ENCODE measurements at places on chromosomes 12 and 14. TPM values are rescaled to one million over a fixed set of nuclear protein-coding genes. Genes with fewer than 3 reads are reported as not detected.

The GRIP1 gene
- 3.2 TPM for total RNA-seq

The SYNE3 gene
- 16.7 TPM for total RNA-seq

GRCh38 chr12:51941011-51941581, 10.4 kb upstream of the ACVR1B start:
- H3K36me3 ChIP-seq, result no peaks in the 10 kb centered on the region
- no peak overlapping the region for H3K27ac ChIP-seq
- H3K27me3 ChIP-seq, result no peaks in the 10 kb centered on the region
- H3K4me1 ChIP-seq, result no peaks in the 10 kb centered on the region

- H3K36me3 ChIP-seq, result no peaks in the 10 kb centered on the region
- H3K27ac ChIP-seq, result no peak overlapping the region
- peaks cover 3% of the 10 kb centered on the region for H3K4me1 ChIP-seq
- H3K4me3 ChIP-seq, result no peak overlapping the region
Measured at GRCh38 chr12:22100958-22101748, 55.1 kb downstream of the CMAS start.

DNA sequence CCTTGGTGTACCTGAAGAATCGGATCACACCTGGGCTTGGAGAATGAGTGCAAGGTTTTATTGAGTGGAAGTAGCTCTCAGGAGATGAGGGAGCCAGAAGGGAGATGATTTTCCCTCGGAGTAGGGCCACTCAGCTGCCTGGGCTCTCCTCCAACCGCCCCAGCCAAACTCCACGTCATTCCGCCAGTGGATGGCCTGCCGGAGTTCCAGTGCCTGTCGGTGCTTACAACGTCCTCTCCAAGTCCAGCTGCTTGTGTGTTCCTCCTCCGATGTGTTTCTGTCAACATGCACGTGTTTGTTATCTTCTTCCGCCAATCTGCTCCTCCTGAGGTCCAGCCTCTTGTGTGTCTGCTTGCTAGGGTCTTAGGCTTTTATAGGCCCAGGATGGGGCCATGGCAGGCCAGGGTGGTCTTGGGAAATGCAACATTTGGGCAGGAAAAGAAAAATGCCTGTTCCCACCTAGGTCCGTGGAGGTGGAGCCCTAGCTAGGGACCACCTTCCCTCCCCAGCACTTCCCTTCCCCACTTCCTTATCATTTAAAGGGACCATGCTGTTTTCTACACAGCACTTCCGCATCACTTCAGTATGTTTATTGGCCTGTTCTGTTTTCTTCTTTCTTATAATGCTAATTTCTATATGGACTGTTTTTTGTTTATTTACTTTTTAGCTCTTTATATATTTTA, 343.2 kb downstream of the PDZRN4 start:
- no peak overlapping the region for H3K27ac ChIP-seq
- no peaks in the 10 kb centered on the region for H3K27me3 ChIP-seq
- no peaks in the 10 kb centered on the region for H3K4me1 ChIP-seq
- H3K36me3 ChIP-seq, result no peaks in the 10 kb centered on the region
- no peak for DNase-seq

GRCh38 chr12:12582895-12583303, 20.2 kb upstream of the DUSP16 start:
- H3K4me3 ChIP-seq, result no peak overlapping the region
- peaks cover 49% of the 10 kb centered on the region for H3K4me1 ChIP-seq
- peak overlapping the region; percentile 87 for H3K27ac ChIP-seq
- DNase-seq, result peak; percentile 40
- H3K36me3 ChIP-seq, result no peaks in the 10 kb centered on the region

The IFNG-AS1 gene
- total RNA-seq, result not detected

DNA sequence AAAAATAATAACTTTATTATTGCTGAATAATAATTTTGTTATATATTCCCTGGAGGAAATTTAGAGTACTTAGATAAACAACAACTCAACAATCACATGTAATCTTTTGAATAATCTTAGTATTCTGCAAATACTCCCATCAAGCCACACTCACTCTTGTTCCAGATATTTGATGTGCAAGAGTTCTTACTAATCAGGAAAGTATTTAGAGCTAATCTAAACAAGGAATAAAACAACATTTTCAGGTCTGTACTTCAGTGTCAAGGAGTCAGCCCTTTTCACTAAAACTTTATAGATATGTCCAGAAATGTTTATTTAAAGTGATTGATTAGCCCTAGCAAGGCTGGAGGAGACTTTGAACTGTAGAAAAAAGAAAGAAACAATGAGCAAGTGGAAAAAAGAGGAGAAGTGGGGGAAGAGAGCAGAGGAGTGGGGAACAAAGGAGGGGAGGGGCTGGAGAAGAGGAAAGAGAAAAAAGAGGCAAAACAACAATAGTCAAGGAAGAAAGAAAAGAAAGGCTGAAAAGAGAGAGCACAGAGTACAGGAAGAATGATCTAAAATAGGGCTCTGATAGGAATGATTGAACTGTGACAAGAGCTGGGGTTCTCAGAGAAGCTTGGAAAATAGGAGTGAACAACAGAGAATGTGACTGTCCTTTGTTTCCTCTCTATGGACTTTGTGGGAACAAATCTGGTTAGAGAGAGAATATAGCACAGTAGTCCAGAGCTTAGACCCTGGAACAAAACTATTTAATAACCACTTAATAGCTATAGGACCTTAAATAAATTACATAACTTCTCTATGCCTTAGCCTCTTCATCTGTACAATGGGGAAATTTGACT, 238.7 kb downstream of the AKAP6 start:
- peaks cover 11% of the 10 kb centered on the region for H3K4me1 ChIP-seq
- H3K27ac ChIP-seq, result no peak overlapping the region
- no peak overlapping the region for H3K4me3 ChIP-seq

- no peak for DNase-seq
- H3K27ac ChIP-seq, result no peak overlapping the region
- no peaks in the 10 kb centered on the region for H3K27me3 ChIP-seq
- no peak overlapping the region for H3K4me3 ChIP-seq
Measured at GRCh38 chr12:29883941-29884554, 100.3 kb upstream of the TMTC1 start.

GRCh38 chr14:67798731-67799130, 17.7 kb downstream of the ZFYVE26 start:
- no peak overlapping the region for H3K4me3 ChIP-seq
- no peak for DNase-seq
- no peaks in the 10 kb centered on the region for H3K4me1 ChIP-seq
- no peak overlapping the region for H3K27ac ChIP-seq

DNA sequence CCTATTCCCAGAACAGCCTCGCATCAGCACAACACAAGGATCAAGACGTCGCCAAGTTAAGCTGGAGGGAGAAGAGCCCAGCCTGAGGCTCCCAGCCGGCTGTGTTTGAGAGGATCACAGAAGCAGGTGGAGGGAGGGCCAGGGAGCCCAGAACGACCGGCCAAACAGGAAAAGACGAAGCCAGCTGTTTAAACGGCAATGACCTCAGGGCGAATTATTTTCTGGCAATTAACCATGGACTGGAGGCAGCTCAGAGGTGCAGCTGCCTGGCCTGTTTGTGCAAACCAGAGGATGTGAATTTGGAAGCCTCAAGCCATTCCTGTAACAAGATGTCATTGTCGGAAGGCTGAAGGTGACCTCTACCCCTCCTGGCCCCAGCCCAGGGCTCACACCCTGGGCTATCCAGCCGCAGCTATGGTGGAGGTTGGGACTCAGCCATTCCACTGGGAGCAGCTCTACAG, 175.8 kb upstream of the PRMT8 start:
- no peak for DNase-seq
- no peaks in the 10 kb centered on the region for H3K36me3 ChIP-seq
- H3K27ac ChIP-seq, result no peak overlapping the region
- H3K27me3 ChIP-seq, result no peaks in the 10 kb centered on the region

The JAG2 gene
- total RNA-seq, result 0.83 TPM

DNA sequence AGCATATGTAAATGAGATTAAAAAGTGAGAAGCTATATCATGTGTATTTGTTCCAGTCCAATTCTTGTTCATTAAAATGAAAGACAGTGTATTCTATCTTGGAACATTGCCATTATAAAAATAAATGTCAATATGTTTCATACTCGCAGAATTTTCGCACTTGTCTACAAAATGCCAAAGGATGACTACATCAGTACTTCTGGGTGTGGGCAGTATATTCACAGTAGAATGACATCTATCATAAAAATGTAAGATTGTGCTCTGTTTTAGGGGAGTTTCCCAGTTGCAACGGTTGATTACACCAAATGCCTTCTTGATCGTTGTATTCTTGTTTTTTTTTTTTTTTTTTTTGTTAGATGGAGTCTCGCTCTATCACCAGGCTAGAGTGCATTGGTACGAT, 292.3 kb upstream of the E2F7 start:
- no peaks in the 10 kb centered on the region for H3K27me3 ChIP-seq
- no peak for DNase-seq
- no peaks in the 10 kb centered on the region for H3K36me3 ChIP-seq
- no peak overlapping the region for H3K4me3 ChIP-seq
- no peaks in the 10 kb centered on the region for H3K4me1 ChIP-seq

The FBLN5 gene
- total RNA-seq, result 252 TPM

The TOX4 gene
- total RNA-seq, result 31.6 TPM

- H3K27me3 ChIP-seq, result no peaks in the 10 kb centered on the region
- peak; percentile 94 for DNase-seq
- H3K4me3 ChIP-seq, result no peak overlapping the region
- peaks cover 78% of the 10 kb centered on the region for H3K4me1 ChIP-seq
Measured at GRCh38 chr12:121796855-121797751, 3.6 kb upstream of the RHOF start.

DNA sequence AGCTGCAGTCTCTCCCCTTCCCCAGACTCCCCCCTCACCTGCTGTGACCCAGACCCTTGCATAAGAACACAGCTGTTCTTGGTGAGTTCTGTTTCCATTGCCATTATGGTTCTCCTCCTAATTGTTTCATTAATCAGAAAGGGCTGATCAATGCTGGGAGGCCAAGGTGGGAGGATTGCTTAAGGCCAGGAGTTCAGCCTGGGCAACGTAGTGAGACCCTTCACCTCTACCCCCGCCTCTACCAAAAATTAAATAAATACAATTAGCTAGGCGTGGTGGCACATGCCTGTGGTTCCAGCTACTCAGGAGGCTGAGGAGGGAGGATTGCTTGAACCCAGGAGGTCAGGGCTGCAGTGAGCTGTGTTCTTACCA, 17.2 kb upstream of the FAIM2 start:
- no peak for DNase-seq
- no peak overlapping the region for H3K4me3 ChIP-seq
- H3K4me1 ChIP-seq, result peaks cover 18% of the 10 kb centered on the region
- no peaks in the 10 kb centered on the region for H3K27me3 ChIP-seq

The GYS2 gene
- not detected for total RNA-seq

- H3K4me1 ChIP-seq, result no peaks in the 10 kb centered on the region
- no peak for DNase-seq
- H3K4me3 ChIP-seq, result no peak overlapping the region
- H3K27ac ChIP-seq, result no peak overlapping the region
- no peaks in the 10 kb centered on the region for H3K27me3 ChIP-seq
- H3K36me3 ChIP-seq, result no peaks in the 10 kb centered on the region
Measured at GRCh38 chr12:40336573-40337199, 111.9 kb downstream of the LRRK2 start.

DNA sequence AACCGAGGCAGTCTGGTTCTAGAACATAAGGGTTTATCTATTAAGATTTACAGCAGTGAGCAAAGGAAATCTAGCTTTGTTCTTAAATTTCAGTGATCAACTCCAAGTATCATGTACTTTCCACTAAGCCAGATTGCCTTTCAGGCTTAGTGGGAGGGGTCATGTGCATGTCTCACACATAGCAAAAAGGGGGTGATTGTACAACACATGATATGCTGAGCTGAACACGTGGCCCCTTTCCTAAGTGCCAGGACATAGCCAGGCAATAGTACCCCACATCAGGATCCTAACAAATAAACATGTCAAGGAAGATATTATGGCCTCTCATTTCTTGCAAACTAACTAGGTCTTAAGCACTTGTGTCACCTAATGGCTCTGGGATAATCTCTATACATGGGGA, 347.2 kb downstream of the C12orf75 start:
- no peak for DNase-seq
- no peaks in the 10 kb centered on the region for H3K4me1 ChIP-seq
- no peaks in the 10 kb centered on the region for H3K27me3 ChIP-seq
- no peaks in the 10 kb centered on the region for H3K36me3 ChIP-seq
- no peak overlapping the region for H3K27ac ChIP-seq
- H3K4me3 ChIP-seq, result no peak overlapping the region

DNA sequence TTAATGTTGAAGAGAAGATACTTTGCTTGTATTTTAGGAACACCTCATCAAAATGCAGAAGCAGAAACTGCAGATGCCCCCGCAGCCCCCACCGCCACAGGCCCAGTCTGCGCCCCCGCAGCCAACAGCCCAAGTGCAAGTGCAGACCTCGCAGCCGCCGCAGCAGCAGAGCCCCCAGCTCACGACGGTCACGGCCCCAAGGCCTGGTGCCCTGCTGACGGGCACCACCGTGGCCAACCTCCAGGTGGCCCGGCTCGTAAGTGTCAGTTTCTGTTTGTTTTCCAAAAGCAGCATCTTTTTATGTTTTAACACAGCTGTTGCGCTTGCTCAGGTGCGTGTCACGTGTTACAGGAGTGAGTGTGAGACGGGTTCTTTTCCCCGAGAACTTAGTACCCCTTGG, 79.5 kb downstream of the DDX51 start:
- no peak for DNase-seq
- no peaks in the 10 kb centered on the region for H3K36me3 ChIP-seq
- no peak overlapping the region for H3K4me3 ChIP-seq

DNA sequence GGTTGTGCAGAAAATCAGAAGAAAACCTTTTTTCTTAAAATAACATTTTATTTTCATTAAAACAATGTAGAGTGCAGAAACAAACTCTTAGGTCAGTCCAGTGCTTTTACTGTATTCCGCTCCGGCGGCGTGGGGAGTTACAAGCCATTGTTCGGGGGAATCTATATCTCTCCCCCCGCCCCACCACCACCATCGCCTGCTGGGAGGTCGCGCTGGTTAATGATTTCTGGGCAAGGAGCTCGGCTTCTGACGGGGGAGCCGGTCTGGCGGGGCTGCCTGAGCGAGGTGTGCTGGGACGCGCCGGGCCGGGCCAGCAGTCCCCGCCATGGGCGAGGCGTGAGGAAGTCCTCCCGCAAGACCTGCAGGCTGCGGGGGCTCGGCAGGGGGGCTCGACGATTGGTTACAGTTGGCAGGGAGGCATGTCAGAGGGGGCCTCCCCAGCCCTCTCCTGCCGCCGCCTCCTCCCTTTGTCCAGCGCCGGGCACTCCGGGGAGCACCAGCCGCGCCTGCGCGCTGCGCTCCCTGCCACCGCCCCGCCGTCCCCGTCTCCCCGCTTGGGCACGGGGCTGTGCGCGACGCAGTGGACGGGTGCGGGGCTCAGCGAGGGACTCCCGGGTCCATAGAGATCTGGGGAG, 1.0 kb upstream of the DUSP6 start:
- H3K4me1 ChIP-seq, result peaks cover 3% of the 10 kb centered on the region
- DNase-seq, result peak; percentile 68
- peaks cover 14% of the 10 kb centered on the region for H3K36me3 ChIP-seq
- no peaks in the 10 kb centered on the region for H3K27me3 ChIP-seq
- peak overlapping the region; percentile 77 for H3K27ac ChIP-seq
